ENCODE measurements at places on chromosomes 1 and 21. TPM values are rescaled to one million over a fixed set of nuclear protein-coding genes. Genes with fewer than 3 reads are reported as not detected.

The EBNA1BP2 gene
- total RNA-seq: 26.7 TPM

The TSPAN2 gene
- 3.3 TPM for total RNA-seq

The CELF3 gene
- total RNA-seq: not detected

The TUFT1 gene
- 4.3 TPM for total RNA-seq

DNA sequence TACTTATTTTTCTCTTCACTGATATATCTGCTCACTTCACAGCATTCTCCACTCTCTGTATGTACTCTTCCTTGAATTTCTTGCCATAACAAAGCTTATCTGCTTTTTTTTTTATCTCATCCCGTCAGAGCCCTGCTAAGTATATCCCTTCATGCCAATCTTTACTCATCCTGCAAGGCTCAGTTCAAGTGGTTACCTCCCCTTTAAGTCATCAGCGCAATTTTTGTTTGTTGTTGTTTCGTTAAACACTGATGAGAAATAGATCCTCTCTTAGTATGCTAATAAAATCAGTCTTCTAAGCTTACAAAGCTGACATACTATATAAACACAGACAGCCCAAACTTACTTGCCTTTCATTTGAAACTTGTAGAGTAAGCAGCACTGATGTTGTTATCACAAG, 17.8 kb downstream of the COL24A1 start:
- DNase-seq: no peak

GRCh38 chr1:2591581-2592261, 5.1 kb downstream of the PRXL2B start:
- DNase-seq: no peak

- no peak for DNase-seq
Observed at GRCh38 chr1:43049481-43049880, 90.8 kb upstream of the SLC2A1 start.

GRCh38 chr1:30274173-30274970, 449.0 kb downstream of the MATN1 start:
- DNase-seq: peak; percentile 26

DNA sequence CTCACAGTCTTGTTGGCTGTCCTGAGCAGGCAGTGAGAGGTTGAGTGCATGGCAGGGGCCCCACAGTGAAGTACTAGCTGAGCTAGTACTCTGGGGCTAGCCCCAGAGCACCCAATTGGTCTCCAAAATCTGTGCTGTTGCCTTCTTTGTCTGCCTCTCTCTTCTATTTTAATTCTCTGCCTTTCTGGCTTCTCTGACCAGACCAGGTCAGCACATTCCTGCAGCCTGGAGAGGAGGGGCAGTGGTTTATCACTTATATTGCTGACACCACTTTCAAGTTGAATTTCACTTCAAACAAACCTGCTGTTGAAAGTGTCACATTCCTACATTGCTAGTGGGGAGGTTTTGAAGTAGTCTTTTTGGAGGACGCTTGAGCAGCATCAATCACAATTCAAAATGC, 628.7 kb downstream of the PTPRU start:
- no peak for DNase-seq

DNA sequence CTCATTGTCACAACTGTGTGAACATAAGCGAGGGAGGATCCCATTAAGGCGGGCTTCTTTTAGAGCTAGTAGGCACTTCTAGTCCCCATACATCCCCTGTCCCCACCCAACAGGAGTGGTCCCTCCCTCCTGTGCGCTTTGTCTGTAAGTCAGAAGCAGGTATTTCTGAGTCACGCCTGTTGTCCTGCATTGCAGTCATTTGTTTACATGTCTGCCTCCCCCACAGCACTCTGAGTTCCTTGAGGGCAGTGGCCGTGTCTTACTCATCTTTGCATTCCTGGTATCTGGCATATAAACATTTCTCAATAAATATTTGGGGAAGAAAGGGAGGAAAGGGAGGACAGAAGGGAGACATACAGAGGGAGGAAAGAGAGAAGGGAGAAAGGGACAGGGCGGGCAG, 40.3 kb downstream of the PLEKHA6 start:
- DNase-seq: no peak

- peak; percentile 51 for DNase-seq
Observed at GRCh38 chr21:43290421-43291346, 121.9 kb downstream of the CRYAA start.

DNA sequence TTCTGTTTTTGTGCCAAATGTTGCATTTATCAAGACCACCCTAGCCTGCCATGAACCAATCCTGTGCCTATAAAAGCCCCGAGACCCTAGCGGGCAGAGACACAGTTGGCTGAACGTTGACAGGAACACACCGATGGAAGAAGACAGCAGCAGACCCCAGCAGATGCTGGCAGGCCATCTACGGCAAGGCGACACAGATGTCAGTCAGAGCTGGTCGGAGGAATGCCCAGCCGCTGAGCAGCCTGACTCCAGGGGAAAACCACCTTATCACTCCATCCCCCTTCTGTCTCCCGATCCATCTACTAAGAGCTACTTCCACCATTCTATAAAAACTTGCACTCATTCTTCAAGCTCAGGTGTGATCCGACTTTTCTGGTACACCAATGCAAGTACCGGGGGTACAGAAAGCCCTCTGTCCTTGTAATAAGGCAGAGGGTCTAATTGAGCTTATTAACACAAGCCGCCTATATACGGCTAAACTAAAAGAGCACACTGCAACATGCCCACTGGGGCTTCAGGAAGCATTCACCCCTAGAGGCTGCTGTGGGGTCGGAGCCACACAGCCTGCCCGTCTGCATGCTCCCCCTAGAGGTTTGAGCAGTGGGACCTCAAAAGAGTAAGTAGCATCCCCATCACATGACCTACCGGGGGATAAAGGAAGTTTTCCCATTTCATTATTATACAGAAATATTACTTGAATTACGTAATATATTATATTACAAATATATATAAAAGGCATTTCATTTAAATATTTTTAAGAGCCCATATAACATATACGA, 1156.3 kb upstream of the B3GALT2 start:
- DNase-seq: no peak

- DNase-seq: no peak
Observed at GRCh38 chr1:54004481-54005049, 13.4 kb downstream of the LDLRAD1 start.

GRCh38 chr1:221576268-221576667, 165.6 kb downstream of the DUSP10 start:
- no peak for DNase-seq

DNA sequence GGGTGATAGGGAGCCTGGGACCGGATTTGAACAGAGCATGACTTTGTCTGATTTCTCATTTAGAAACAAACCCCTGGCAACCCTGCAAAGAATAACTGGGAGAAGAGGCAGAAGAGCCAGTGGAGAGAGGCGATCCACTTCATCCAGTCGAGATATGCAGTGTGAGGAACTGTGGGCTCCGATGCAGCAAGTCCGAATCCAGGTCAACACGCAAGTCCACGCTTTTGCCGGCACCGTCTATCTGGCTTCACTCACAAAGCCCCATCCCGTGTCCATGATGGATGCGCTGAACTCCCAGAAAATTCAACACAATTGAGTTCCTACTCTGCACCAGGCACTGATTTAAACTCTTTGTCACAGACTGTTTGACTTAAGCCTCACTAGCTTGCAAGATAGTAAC, 191.3 kb downstream of the GRIK3 start:
- DNase-seq: no peak

DNA sequence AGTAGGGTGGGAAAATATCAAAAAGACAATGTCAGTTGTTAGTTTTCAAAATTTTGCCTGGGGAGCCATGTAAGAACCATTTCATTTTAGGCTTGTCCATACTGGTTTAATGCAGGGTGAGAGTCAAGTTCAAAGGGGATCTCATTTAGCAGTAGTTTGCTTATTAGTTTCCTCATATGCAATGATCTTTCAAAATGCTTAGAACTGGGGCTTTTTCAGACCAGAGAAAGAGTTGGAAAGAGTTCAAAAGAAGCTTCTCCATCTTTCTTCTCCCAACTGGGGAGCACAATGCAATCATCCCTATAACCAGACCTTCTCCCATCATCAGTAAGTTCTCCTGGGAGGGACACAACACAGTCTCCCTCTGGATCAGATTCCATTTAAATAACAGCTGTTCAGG, 16.5 kb upstream of the SLC30A1 start:
- no peak for DNase-seq

- no peak for DNase-seq
Observed at GRCh38 chr21:45463871-45464270, 58.9 kb downstream of the COL18A1 start.

All from cardiac septum (tissue), 1 donor.